Right renal cortex interstitium (tissue), 3 donors: ENCODE measurements at places on chromosomes 13 and 19. TPM values are rescaled to one million over a fixed set of nuclear protein-coding genes. Genes with fewer than 3 reads are reported as not detected.

CDKN2D gene
- 10.8 TPM for polyA plus RNA-seq

DNA sequence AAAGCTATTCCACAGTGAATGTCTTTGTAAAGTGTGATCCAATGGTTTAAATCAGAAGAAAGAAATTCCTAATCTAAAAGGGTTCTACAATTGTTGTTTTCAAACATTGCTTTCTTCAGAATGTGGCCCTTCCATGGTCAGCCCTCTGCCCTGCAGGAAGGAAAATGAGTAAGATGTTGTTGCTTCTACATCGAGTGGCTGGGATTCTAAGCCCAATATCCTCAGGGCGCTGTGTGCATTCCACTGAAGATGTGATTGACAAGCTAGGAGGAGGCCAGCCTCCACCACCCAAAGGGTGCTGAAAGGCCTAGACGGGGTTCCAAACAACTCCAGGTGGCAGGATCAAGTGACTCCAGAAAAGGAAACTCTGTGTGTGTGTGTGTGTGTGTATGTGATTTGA, 316.9 kb upstream of the TSHZ3 start:
- DNase-seq, result no peak

GRCh38 chr19:3420909-3421619, 54.7 kb downstream of the NFIC start:
- no peak for DNase-seq

NANOS3 gene
- 0.89 TPM for polyA plus RNA-seq

DNA sequence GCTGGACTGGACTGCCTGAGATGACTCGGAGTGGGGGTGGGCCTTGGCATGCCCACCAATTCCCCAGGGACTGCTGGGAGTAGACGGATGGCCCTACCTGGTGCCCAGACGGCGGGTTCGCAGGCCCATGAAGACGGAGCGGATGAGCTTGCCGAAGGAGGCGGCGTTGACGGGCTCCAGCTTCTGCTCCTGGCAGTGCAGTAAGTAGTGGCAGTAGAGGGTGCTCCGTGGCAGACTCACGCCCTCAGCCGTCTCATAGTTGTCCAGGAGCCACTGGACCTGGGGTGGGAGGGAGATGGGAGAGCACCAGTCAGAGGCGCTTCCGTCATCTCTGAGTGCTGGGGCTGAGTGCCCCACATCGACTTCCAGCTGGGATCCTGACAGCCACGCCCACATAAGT, 17.6 kb downstream of the DCAF15 start:
- no peak for DNase-seq

TUBA3C gene
- polyA plus RNA-seq, result not detected

PSG11 gene
- polyA plus RNA-seq, result 0.18 TPM
